Renal cortical epithelial cell (primary cell): ENCODE measurements at places on chromosomes 1 and 21. TPM values are rescaled to one million over a fixed set of nuclear protein-coding genes. Genes with fewer than 3 reads are reported as not detected.

The KRTAP6-3 gene
- not detected in 2 replicates for total RNA-seq

The AKR7A3 gene
- 0.55 and 1.6 TPM in 2 replicates for total RNA-seq

The SPRR5 gene
- not detected in 2 replicates for total RNA-seq

DNA sequence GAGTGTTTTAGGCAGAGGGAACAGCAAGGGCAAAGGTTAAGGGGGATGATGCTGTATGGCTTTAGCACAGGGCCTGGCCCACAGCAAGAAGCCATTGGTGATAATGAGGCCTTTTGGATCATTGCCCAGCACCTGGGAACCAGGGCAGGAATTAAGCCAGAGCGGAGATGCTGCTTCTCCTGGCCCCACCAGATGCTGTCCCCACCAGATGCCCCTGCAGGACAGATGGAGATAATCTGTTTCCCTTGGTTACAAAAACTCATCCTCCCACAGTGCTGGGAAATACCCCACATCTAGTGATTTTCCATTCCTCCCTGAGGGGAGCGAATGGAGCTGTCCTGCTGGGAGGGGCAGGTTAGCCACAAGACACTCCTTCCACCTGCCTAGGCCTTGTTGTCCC lies 18.8 kb downstream of the OPRD1 start:
- DNase-seq: no peak

- no peak for DNase-seq
These were observed 179.9 kb upstream of the ZC3H12A start for GRCh38 chr1:37294529-37294928.
